ENCODE measurements at places on chromosomes 12 and 14. TPM values are rescaled to one million over a fixed set of nuclear protein-coding genes. Genes with fewer than 3 reads are reported as not detected.

The UNC79 gene
- total RNA-seq, result under 0.01 TPM

The KRT3 gene
- not detected for total RNA-seq

The KRT78 gene
- total RNA-seq, result not detected

The KCNH5 gene
- not detected for total RNA-seq

The TEX52 gene
- total RNA-seq, result not detected

The ST8SIA1 gene
- total RNA-seq, result 6.2 TPM

The KRT77 gene
- total RNA-seq, result not detected

The EIF5 gene
- total RNA-seq, result 197 TPM

Data from osteoblast (primary cell).